ENCODE measurements at places on chromosomes 5 and 9. TPM values are rescaled to one million over a fixed set of nuclear protein-coding genes. Genes with fewer than 3 reads are reported as not detected.

CKS2 gene
- 10.9 TPM for total RNA-seq

STPG3 gene
- not detected for total RNA-seq

DNA sequence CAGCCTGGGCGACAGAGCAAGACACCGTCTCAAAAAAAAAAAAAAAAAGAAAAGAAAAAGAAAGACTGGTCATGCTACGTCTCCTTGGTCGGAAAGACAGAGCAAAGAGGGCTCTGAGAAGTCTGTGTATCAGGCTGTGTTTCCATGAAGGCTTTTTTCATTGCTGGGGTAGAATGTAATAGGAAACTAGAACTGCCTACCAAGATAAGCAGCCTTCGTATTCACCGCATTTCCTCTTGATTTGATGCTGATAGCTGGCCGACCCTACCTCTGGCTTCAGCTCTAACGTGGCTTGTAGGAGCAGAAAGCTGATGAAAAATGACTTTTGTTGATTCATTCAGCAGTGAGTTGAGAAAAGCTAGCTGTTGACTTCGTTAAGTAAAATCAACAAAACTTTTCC is 17.4 kb downstream of the SLC1A3 start:
- DNase-seq: no peak
- H3K4me3 ChIP-seq: no peak overlapping the region
- H3K36me3 ChIP-seq: no peaks in the 10 kb centered on the region
- H3K27me3 ChIP-seq: no peaks in the 10 kb centered on the region
- H3K27ac ChIP-seq: no peak overlapping the region

GRCh38 chr5:172788771-172789686 is 18.0 kb upstream of the DUSP1 start:
- no peak for DNase-seq
- no peaks in the 10 kb centered on the region for H3K27me3 ChIP-seq
- H3K27ac ChIP-seq: no peak overlapping the region
- H3K36me3 ChIP-seq: no peaks in the 10 kb centered on the region
